ENCODE measurements at places on chromosomes 7 and 10.
A peak's percentile ranks its signal among the peaks of the same experiment; 100 is the strongest.

- peak; percentile 76 for DNase-seq
Observed at GRCh38 chr10:46523962-46524471, 32.4 kb downstream of the GPRIN2 start.

DNA sequence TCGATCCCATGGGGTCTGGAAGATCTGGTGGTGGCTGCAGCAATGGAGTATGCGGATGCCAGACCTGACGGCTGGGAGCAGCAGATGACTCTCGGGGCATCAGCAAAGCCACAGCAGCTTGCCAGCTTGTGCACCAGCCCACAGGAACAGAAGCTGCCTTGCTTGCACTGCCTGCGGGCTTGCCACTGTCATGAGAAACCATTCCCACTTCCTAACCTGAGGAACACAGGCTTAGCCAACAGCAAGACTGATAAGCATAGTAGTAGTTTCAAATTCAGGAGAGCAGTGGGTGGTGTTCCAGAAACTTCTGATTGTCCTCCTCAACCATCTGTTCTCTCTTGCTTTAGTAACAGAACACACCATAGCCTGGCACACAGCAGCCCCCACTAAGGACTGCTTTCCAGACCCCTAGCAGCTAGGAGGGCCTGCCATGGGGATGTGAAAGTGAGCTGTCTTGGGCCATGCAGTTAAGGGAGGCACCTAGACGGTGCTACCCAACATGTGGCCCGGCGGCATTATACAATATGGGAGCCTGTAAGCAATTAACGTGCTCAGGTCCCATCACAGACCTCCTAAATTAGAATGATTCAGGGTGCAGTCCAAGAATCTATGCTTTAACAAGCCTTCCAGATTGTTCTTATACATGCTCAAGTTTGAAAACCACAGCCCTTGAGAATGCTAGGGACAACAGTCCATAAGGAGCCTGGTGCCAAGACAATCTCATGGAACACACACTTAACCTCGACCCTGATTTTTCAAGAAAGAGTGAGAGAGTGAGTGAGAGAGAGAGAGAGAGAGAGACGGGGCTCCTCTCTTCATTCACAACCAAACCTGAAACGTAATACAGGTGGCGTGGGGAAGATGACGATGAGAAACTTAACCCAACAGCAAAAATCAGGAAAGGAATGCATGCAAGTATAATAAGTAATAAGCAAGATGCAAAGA, 7.1 kb downstream of the ANXA11 start:
- DNase-seq = no peak

GRCh38 chr7:24970676-24971075, 9.3 kb downstream of the OSBPL3 start:
- no peak for DNase-seq

DNA sequence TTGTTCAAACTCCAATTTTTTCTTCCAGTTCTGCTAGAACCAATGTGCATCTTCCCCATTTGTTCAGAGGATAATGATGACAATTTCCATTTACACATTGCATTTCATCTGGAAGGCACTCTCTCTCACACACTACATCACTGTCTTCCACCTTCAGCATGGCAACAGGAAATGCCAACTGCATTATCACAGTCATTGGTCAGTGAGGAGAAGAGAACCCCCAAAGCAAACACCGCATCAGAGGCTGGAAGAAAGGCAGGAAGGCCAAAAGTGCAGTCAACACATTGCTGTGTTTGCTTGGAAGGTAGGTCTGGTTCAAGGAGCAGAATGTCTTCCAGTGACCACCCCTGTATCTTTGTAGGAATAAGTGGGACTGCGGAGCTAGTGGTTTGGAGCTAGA, 192.2 kb upstream of the RHOBTB1 start:
- no peak for DNase-seq

DNA sequence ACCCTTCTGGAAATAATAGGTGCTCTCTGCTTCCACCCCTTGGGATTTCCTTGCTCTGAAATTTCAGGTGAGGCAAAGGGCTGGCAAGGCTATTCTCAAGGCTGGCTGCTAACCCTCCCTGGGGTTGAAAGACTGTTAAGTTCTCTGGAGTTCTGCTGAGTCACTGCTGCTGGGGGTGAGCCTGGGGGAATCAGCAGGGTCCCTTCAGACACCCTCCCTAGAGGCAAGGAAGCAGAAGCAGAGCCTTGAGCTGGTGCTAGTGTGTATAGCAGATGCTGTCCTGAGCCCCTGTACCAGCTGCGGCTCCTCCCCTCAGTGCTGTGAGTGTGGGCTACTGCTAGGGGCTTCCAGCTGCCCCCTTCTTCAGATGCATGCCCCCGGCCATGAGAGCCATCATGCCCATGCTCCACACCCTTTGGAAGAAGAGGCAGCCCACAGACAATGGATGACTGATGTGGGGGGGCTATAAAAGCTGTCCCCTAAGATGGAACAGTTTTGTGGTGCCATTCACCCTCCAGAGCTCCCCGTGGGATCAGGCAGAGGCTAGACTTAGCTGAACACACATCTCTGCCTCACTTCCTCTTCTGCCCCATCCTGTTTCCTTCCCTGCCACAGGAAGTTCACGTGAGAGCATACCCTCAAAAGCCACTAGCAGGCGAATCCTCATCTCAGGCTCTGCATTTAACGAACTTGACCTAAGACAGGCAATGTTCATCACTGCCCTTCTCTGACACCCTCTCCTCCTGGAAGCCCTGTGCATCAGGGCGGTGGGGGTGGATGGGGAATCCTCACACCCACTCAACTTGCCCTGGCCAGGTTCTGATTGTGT, 91.8 kb downstream of the SH3PXD2A start:
- DNase-seq = no peak

DNA sequence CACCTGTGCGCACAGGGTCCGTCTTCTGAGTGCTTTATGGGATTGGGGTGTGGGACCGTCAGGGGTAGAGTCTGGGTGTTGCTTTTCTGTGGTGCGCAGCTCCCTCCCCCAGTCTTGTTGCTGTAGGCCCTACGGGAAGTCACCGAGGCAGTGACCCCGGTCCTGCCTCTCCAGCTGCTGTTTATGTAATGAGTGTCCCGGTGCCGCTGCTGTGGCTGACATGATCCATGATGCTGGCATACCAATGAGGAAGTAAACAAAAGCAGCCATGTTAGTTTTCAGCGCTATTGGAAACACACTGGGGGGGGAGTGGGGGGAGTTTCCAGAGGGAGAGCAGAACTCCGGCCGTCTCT, 1.1 kb downstream of the TRIM8 start:
- peak; percentile 88 for DNase-seq

GRCh38 chr7:143230602-143231457, 9.0 kb downstream of the TAS2R40 start:
- DNase-seq = no peak

DNA sequence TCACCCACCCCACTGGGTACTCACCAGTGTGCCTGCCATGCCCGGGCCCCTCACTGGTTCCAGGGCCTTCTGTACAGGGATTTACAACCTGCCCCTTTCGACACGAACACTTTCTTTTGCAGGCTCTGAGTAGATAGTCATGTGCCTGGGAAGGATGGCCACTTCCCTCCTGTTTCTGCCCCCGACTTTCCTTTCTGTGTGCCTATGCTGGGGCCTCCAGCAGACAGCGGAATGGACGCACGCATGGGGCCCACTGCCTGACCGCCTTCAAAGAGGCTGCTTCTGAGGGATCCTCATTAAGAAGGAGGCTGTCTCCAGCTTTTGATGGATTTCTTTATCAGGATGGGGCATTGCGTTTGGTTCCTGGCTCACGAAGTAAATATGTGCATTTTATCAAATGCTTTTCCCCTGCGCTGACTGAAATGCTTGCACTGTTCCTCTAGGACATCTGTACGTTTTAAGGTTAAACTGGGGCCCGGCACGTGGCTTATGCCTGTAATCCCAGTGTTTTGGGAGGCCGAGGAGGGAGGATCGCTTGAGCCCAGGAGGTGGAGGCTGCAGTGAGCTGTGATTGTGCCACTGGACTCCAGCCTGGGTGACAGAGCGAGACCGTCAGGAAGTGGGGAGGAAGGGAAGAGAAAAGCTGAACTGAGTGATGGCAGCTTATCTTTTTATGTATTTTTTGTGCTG, 29.4 kb upstream of the NKX6-2 start:
- peak; percentile 27 for DNase-seq

DNA sequence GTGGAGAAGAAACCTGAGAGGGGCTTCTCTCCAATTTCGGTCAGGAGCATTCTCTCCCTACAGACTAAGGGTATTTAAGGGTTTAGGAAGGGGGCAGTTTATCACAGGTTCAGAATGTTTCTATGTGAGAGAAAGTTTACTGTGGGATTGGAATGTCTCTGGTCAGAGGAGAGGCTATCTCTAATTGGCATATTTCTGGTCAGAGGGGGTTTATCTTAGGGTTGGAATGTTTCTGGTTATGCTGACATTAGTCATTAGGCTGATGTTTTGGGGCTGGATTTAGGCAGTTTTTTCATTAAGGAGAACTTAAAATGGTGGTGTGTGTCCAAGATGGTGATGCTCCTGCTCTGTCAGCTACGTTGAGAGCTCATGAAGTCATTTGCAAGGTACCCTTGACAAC, 758.0 kb downstream of the TYW1 start:
- DNase-seq = no peak

DNA sequence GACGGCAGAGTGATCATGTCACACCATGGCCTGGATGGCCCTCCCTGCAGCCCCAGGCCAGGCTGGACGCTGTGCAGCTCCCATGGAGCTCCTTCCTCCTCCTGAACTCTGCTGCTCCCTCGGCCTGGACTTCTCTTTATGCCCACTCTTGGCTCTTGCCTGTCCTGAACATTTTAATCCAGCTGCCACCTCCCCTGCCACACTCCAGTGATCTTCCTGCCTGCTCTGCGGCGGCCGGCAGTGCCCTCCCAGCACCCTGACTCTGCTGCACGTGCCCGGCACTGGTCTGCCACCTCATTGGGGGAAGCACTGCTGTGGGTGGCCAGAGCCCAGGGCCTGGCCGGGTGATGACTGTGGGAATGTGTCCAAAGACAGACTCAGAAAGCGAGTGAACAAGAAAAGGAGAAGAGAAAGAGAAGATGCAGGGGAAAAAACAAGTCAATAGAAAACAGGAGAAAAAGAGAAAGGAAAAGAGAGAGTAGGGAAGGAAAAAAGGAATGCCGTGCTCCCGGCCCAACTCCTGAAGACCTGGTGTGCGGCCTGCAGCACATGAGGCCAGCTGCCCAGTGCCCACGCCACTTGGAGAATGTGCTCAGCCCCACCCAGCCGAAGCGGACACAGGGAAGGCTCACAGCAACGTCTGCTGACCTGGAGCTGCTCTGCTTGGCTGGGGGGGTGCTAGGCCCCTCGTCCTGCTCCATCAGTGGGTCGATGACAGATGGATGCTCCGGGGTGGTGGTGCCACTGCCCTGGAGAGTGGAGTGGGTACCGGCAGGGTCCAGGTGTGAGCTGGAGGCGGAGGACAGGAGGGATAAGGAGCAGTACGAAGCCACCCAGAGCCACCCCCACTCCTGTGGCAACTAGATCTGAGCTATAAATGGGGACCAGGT, 115.9 kb downstream of the DLG5 start:
- no peak for DNase-seq

DNA sequence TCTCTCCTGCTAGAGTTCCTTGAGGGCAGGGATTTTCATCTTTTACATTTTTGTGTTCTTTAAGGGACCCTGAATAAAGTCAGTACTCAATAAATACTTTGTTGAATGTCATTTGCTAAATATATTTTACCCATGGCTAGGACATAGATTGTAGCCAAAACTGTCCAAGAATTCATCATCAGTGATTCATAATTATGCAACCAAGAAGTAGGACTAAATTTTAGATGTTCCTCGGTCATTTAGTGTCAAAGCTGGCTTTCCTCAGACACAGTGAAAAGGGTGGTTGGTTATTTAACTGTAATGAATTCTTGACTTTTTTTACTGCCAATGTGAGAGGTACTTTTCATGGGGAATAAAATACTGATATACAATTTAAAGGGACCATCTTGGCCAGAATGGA, 3.3 kb downstream of the NUDT13 start:
- DNase-seq = no peak

DNA sequence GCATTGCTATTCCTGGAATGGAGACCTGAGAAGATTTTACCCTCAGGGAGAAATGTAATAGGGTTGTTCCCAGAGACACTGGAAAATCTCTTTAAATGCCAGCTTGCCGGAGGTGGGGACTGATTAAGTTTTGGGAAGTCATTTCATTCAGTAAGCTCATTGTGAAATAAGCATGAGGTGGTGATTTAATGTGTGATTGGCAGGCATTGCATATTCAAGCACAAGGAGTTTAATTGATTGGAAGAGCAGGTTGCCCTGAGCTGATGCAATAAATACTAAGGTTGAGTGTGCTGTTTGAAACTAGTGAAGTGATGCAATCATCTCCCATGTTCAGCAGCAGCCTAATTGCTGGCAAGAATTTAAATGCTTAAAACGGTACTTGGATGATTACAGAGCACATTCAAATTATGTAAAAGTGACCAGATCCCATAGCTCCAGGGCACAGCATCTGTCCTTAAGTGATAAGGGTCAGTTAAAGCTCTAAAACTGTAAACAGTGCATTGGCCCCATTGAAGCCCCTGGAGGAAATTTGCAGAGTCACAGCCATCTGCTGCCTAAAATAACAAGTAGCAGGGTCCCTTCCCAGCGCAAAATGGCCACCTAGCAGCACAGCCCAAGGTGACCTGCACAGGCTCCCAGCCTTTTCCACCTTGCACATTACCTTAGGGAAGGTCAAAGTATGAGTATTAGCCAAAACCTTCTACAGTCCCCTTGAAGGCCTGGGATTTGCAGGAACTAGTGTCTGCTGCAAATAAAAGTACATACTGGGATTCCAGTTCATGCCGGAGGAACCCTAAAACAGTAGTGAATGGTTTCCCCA, 92.1 kb downstream of the CCDC71L start:
- DNase-seq = no peak

GRCh38 chr7:129784783-129785684, 167.7 kb downstream of the UBE2H start:
- no peak for DNase-seq

- DNase-seq = no peak
Observed at GRCh38 chr7:92527300-92528187, 776 bp downstream of the PEX1 start.

Data from cardiac septum (tissue), 1 donor.